NCI-H2171 (cell line): ENCODE measurements at places on chromosomes 2 and 18.

GRCh38 chr2:121080013-121080772, 204.8 kb downstream of the TFCP2L1 start:
- peak; percentile 38 for DNase-seq

DNA sequence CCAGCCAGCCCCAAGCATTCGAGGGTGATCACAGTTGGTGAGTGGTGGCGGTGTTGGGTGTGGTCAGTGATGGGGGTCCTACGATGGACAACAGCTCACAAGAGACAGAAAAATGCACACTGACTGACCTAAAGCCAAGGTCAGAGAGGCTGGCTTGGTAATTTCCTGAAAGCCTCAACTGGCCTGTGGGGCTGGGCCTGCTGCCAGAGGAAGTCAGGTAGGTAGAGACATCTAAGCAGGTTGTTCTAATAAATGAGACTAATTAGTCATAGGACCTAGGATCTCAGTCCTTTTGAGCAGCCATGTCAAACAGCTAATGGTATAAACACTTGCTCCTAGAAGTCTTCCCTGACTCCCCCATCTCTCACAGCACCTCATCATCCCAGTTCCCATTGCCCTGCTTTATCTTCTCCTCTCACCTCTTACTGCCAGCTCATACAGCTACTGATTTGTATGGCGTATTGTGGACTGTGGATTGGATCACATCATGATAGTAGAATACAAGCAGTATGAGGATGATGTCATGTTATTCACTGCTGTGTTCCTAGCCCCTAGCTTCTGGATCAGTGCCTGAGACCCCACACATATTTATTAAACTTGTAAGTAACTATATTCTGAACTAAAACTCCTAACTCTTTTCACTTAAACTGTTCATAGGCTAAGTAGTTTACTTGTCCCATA, 262.9 kb upstream of the KLHL29 start:
- DNase-seq: no peak

DNA sequence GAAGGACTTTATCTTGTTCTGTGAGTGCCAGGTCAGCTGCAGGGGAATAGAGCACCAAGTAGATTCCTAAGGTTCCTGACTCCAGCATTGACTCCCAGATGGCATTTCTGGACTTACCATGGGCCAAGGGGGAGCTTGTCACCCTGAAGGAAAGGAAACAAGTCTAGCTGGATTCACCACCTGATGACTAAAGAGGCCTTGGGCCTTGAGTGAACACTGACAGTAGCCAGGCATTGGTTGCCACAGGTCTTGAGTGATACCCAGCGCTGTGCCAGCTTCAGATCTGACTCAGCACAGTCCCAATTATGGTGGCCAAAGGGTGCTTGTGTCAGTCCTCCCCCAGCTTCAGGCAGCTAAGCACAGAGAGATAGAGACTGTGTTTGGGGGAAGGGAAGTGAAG, 40.1 kb upstream of the CAPN13 start:
- DNase-seq: no peak

GRCh38 chr2:169106563-169107545, 37.5 kb downstream of the DHRS9 start:
- no peak for DNase-seq

DNA sequence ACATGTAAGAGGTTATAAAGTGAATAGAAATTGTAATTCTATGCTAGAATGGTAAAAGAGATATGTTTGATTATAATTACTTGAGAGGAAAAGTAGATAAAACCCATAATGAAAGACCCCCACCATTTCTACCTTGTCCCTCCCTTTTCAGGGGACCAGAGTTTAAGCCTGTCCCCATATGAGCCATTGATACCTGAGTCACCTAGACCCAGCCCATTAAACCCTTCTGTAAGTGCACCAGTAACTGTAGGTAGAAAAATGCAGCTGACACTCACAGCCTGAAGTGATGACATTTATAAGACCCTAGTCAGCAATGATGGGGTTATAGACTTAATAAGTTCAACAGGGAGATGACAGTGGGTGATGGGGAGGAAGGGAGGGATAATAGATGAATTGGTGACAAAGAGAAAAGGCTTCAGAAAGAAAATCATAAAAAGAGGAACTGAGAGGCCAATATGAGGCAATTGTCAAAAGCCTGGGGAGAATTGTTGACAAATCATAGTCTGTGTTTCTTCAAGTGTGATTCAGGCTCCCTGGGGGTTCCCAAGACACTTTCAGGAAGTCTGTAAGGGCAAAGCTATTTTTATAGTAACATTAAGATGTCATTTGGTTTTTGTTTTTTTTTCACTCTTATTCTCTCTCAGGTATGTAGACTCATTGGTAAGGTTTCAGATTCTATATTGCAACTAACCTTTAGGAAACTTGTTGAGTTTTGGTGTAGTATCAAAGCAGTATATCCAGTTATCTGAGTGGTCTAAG, 544.2 kb downstream of the SATB2 start:
- DNase-seq: no peak
